ENCODE measurements at places on chromosomes 6 and 20. TPM values are rescaled to one million over a fixed set of nuclear protein-coding genes. Genes with fewer than 3 reads are reported as not detected.

Gene SLC22A16
- total RNA-seq = not detected

DNA sequence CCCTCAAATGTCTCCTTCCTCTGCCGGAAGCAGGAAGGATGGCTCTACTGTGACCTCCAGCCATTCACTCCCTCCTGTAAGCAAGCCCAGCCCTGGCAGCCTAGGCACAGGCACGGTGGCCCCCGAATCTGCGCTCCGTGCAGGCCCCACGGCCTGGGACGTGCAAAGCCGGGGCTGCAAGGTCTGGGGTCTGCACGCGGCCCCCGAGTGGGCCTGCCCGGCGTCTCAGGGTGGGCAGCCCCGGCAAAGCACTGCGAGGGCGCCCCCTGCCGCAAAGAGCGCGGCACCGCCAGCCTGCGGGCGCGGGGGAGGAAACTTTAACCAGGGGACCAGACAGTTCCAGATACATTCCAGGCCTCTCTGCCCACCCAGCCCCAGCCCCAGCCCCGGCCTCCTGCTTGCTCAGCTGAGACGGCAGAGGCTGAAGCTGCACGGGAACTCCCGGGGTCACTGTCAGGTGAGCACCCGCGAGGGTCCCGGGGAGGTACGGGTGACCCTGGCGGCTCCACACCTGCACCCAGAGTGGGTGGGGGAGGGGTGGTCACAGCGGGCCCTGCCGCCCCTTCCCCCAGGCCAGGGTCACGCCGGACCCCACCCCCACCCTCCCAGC is 98.8 kb downstream of the ASXL1 start:
- DNase-seq = no peak

- DNase-seq = no peak
These were observed 33.5 kb downstream of the CFAP61 start for GRCh38 chr20:20085812-20086211.

- no peak for DNase-seq
These were observed 40.0 kb downstream of the SLC22A1 start for GRCh38 chr6:160161647-160161986.

DNA sequence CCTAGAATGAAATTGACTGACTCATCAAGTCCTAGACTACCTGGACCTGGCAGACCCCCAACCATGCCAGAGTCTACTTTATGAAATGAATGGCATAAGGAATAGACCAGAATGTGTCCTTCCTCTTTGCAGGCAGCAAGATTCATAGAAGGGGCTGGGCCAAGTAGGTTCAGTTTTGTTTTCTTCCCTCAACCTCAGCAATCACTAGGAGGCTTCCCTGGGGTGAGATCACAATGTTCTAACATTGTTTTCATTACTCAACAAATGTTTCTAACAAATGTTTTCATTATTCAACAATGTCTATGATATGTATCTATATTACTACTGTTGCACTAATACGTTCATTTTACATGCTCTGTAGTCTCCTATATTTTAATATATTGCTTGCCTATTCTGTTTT is 8.4 kb upstream of the FAM162B start:
- no peak for DNase-seq

- DNase-seq = no peak
These were observed 46.5 kb downstream of the RRBP1 start for GRCh38 chr20:17635332-17636244.

- DNase-seq = no peak
These were observed 3.0 kb downstream of the RTEL1 start for GRCh38 chr20:63661108-63661507.

GRCh38 chr20:20463933-20464374 is 96.0 kb downstream of the INSM1 start:
- no peak for DNase-seq

GRCh38 chr20:60246751-60247150 is 288.5 kb downstream of the CDH26 start:
- no peak for DNase-seq

GRCh38 chr6:144728804-144729203 is 443.7 kb downstream of the UTRN start:
- no peak for DNase-seq

Gene RSPH9
- not detected for total RNA-seq

Gene FILIP1
- total RNA-seq = not detected

DNA sequence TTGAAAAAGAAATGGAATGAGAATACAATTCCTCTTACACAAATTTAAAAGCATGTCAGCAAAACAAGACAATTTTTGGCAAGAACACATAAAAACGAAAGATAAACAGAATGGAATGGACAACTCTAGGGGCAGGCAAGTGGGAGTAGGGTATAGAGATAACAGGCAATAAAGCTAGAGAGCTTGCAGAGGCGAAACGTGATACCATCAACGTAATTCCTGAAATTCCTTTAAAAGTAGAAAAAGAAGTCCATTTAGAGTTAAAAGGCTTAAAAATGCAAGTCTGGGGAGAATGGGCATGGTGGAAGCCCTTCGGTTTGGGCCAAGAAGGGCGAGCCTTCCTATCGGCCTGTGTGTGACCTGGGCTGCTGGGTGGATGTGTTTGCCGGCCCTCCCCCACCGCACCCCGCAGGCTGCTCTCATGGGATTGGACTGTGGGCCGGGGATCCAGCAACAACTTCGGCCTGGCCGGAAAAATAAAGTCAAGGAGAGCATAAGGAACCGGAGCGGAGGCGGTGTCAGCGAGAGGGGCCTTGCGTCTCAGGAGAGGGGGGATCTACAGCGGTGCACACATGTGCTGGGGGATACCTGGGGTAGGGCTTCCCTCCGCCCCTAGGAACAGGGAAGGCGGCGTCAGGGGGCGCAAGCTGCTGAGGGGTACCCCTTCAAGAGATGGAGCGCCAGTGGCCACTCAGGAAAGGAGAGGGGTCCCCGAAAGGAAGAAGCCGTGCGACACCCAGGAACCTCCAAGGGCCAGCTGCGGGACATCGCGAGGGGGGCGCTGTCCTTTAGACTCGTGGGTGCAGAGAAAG is 4.1 kb downstream of the TMEM239 start:
- DNase-seq = no peak

GRCh38 chr6:67593247-67593646 is 1041.8 kb upstream of the ADGRB3 start:
- no peak for DNase-seq
